Central memory CD4-positive, alpha-beta T cell (primary cell): ENCODE measurements at places on chromosomes 12 and 14.

DNA sequence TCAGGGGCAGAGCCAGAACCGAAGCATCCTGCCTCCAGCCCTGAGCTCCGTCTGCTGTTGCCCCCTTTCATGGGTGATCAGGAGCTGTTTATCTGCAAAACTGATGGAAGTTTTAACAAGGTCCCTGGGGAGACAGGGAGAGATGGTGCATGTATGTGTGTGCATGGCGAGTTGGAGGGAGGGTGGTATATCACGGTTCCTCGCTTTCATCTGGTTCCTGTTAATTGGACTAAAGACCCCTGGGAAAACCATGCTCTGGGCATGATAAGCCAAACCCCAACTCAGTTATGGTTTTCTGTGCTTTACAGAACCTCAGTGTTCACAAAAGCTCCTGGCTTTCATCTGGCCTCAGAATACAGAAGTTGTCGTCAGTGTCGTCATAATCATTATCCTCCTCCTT is 133.6 kb downstream of the KSR2 start:
- no peak for DNase-seq

- no peak for DNase-seq
These were observed 862 bp downstream of the HMGA2 start for GRCh38 chr12:65825183-65825506.

DNA sequence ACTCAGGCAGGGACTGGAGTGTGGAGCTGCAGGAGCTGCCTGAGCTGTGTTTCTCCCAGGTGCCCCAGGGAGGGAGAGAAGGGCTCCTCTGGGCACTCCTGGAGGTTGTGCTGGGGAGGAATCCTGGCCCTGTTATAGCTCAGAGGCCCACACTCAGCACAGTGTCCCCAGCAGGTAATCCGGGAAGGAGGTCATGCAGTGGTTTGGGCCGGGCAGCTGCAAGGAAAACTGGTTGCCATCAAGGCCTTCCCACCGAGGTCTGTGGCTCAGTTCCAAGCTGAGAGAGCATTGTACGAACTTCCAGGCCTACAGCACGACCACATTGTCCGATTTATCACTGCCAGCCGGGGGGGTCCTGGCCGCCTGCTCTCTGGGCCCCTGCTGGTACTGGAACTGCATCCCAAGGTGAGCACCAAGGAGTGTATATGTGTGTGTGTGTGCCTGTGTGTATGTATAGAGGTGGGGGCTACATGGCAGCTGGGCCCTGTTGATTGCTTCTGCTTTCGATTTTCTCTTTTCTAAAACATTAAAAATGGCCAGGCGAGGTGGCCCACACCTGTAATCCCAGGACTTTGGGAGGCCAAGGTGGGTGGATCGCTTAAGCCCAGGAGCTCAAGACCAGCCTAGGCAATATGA is 2.0 kb downstream of the AMHR2 start:
- DNase-seq = no peak

DNA sequence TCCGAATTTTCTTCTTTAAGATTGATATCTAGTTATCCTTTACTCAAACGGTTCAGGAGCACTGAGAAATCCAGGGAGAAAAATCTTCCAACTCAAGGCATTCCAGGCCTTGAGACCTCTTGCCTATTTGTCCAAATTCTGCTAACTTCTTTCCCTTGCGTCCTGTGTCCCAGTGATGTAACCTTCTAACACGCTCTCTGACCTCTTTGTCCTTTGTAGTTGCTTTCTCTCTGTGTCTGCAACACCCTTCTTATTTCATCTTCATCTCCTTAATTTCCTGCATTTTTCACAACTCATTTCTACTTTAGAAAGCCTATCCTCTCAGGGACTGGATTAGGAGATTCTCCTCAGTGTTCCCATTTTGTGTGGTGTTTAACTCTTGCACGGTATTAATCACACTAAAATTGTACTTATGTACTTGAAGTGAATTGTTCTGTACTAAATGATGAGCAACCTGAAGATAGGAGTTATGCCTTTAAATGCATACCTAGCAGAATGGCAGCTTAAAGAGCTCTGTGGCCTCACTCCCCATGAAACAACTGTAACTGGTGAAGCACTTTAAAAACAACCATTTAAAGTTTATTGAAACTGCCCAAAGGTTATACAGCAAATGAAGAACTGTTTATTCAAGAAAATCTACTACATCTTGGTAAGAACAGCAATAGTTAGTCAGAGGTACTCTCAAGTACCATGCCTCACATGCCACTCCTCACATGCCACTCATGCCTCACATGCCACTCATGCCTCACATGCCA is 7.4 kb upstream of the SNAPC1 start:
- no peak for DNase-seq

DNA sequence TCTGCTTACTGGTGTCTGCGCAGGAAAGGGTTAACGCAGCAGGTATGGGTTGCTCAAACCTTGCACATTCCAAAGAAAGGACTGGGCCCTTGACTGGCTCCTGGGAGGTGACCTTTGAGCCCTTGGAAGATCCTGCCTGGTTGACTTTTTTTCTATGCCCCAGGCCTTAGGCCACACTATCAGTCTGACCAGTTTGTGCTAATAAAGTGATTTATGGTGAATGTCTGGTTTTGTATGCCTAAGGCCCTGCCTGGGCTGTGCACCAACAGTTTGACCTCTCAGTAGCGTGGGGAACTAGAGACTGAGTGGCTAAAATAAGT is 61.4 kb upstream of the SCN8A start:
- no peak for DNase-seq

- DNase-seq = no peak
These were observed 32.1 kb upstream of the C2CD5 start for GRCh38 chr12:22576473-22576872.

DNA sequence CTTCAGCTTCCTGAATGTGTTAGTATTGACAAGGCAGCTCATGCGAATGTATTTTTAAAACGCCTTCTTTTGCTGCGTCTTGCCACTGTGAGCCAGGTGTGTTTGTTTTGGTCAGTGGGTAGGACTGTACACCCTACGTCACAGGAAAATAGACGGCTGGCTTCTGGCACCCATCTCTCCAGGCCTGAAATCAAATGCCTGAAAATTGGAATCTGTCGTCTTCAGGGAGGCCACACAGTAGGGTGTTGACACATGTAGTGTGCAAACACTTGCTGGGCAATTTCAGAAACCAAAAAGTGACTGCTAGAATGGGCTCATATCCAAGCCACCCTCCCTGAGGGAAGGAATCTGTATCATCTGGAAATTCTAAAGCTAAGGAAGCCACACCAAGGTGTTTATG is 209.3 kb downstream of the TTC8 start:
- DNase-seq = no peak

GRCh38 chr14:85296456-85297210 is 233.3 kb upstream of the FLRT2 start:
- no peak for DNase-seq

DNA sequence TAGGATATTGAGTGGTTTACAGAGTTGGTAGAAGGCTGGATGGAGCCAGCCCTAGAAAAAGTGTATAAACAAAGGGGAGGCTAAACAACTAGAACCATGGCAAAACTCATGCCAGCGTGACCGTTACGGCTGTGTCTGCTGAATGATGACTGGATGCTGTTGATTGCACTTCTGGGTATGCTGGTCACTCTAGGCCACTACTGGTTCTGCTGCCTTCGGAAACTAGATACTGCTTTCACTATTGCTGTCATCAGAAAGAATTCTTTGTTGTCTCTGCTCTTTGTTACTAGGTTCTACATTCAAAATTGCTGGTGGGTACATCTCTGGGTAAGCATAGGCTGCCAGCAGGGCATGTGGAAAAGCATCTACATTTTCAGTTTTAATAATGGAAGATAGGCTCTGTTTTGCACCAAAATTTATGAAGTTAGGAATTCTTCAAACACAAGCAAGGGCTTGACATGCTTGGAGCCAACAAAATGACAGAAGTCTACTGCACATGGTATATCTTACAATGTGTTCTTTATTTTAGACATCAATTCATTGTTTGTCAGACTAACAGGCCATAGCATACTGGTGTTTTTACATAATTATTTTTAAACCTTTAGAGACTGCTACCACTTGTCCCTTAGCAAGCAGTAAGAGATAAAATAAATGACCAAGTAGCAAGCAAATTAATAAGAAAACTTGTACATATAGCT is 15.4 kb downstream of the MON2 start:
- DNase-seq = no peak

- DNase-seq = no peak
These were observed 4.6 kb downstream of the FOXJ2 start for GRCh38 chr12:8037046-8037663.
